ENCODE measurements at places on chromosomes 13 and 19.

- no peak for DNase-seq
These were observed 67.6 kb downstream of the SOX1 start for GRCh38 chr13:112134391-112135075.

GRCh38 chr19:33208904-33209849 is 15.0 kb downstream of the LRP3 start:
- DNase-seq, result no peak

GRCh38 chr13:50783066-50783465 is 60.4 kb downstream of the DLEU7 start:
- DNase-seq, result no peak

DNA sequence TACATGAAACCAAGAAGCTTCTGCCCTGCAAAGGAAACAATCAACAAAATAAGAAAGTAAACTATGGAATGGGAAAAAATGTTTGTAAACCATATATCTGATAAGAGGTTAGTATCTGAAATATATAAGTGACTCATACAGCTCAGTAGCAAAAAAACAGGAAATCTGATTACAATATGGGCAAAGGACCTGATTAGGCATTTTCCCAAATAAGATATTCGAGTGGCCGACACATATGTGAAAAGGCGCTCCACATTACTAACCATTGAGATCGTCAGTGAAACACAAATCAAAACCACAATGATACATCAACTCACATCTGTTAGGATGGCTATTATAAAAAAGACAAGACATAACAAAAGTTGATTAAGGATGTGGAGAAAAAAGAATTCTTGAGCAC is 2818.6 kb upstream of the PCDH20 start:
- DNase-seq, result no peak

GRCh38 chr19:48632692-48633147 is 4.5 kb downstream of the DBP start:
- no peak for DNase-seq

DNA sequence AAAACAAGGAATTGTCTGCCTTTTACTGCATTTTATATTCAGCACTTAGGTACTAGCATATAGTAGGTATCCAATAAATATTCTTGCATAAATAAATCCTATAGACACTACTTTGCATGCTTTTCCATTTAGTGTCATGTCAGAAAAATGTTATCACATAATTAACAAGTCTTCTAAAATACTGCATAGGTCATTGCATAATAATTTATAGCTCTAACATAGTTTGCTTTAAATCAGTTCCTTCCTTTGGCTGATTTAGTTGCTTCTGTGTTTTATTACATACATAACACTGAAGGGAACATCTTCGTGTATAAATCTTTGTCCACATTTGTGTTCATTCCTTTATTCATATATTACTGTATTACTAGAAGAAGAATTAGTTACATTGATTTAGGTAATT is 36.2 kb downstream of the WASF3 start:
- no peak for DNase-seq

DNA sequence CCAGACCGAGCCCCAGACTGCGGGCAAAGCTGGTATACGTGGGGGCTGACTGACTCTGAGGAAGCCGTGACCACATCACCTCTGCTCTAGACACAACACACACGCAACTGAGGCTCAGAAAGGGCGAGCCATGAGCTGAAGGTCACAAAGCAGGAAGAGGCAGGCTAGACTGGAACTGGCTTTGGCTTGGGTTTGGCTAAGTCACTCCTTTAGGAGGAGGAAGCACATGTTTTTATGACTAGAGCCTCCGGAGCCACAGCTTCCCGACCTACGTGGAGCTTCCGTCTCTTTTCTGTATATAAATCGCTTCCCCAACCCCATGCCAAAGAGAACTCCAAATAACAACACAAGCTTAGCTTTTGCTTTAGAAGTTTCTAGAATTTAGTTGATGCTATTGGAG is 48.0 kb downstream of the RFX2 start:
- DNase-seq, result no peak

DNA sequence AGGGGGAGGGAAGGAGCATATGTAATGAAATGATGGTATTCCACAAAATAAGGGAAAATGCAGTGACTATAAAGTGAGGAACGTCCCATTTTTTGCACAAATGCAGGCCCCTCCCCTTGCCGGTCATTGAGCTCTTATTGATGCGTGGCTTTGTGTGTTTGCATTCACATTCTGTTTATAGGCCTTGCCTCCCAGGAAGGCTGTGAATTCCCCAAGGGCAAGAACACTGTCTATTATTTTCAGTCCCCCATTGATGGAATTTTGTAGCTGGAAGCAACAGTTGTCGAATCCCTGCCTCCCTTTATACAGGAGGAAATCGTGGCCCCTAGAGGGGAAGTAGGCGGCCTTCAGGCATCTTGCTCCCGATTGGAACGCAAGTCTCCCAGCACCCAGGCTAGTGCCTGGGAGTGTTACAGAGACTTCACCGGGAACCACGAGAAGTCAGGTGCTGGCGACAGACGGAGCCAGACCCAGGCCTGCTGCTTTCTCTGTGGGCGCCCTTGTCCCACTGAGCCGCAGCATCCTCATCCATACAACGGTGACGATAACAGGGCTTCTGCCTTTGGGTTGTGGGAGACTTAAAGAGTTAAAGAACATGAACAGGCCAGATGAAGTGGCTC is 6.9 kb downstream of the SBSN start:
- DNase-seq, result no peak

DNA sequence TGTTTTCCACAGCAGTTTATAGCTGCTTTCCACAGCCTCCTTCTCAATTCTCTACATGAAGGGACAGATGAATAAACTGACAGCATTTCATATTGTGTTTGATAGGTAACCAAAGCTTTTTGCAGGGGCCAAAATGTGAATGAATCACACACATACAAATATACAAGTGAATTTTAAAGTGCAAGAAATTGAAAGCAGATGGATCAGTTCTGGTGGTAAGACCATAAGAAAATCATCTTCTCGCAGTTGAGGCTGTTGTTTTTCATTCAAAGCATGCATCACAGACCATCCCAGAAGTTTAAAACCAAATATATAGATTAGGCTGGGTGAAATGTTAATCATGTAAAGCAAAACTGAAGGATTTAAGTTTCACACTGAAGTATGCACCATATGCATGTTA is 1569.4 kb downstream of the PCDH9 start:
- DNase-seq, result no peak

GRCh38 chr13:35470671-35471661 is 5.5 kb downstream of the MAB21L1 start:
- DNase-seq, result no peak

DNA sequence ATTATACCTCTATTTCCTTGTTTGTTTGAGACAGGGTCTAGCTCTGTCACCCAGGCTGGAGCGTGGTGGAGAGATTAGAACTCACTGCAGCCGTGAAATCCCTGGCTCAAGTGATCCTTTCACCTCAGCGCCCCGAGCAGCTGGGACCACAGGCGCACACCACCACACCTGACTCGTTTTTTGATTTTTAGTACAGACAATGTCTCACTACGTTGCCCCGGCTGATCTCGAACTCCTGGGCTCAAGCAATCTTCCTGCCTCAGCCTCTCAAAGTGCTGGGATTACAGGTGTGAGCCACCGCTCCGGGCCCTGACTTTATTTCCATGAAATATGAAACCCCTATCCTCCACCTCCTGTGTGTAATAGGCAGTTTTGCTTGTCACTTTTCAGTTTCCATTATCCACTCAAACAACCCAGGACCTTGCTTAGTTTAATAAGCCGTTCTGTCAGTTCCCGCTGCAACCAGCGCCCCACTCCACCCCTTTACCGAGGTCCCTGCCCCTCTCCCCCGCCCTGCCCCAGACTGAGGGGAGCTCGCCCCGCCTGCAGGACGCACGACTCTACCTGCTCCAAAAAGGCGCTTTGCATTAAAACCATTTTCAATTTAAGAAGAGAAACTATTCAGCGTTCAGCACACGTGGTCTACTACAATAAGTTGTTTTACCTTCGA is 16.9 kb downstream of the ZNF816 start:
- DNase-seq, result no peak

- DNase-seq, result no peak
These were observed 4.2 kb downstream of the FPR3 start for GRCh38 chr19:51799034-51799773.

DNA sequence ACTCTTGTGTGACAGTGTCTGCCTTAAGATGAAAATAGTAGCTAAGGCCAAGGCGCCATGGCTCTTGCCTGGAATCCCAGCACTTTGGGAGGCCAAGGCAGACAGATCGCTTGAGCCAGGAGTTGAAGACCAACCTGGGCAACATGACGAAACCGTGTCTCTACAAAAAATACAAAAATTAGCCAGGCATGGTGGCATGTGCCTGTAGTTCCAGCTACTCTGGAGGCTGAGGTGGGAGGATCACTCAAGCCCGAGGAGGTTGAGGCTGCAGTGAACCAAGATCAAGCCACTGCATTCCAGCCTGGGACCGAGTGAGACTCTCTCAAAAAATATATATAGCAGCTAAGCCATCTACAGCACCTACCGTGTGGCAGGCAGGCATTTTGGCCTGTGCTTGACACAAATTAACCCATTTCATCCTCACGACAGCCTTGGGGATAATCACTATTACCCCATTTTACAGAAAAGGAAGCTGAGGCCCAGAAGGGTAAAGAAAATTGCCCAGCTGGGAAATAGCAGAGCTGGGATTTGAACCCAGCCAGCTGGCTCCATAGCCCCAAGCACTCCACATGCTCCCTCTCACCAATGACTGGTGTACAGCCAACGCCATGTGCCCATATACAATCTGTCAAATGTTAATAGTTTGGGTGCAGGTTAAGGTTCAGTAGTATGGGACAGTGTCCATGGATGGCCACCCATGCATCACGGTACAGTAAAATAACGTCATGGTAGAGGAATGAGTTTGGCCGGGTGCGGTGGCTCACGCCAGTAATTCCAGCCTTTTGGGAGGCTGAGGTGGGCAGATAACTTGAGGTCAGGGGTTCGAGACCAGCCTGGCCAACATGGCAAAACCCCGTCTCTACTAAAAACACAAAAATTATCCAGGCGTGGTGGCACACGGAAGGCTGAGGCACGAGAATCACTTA is 3.1 kb downstream of the SLC1A5 start:
- DNase-seq, result no peak

- no peak for DNase-seq
These were observed 1.8 kb upstream of the NEK3 start for GRCh38 chr13:52161181-52161646.

DNA sequence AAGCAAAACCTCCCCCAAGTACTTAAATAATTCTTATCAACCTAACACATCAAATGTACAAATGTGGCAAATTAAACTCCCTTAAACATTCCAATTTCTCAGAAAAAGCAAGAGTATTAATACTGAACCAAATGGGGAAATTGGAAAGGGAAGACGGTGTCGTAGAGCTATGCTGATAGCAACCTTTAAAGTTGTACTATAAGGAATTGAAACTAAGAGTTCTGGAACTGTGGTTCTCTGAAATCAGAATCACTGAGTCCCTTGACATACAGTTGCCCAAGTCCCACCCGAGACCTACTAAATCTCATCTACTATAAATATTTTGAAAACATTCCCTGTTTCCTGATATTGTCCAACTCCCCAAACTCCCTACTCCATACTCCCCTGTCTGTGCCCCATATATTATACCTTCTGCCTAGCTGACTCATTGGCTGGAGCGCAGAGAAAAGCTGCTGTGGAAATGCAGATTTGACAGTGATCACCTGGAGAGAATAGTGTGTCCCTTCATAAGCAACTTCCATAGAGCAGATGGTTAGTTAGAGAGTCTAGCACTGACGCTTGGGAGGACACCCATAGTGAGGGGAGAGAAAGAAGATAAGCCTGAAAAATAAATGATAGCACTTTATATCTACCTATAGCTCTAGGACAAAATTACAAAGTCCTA is 51.4 kb upstream of the ITM2B start:
- no peak for DNase-seq

DNA sequence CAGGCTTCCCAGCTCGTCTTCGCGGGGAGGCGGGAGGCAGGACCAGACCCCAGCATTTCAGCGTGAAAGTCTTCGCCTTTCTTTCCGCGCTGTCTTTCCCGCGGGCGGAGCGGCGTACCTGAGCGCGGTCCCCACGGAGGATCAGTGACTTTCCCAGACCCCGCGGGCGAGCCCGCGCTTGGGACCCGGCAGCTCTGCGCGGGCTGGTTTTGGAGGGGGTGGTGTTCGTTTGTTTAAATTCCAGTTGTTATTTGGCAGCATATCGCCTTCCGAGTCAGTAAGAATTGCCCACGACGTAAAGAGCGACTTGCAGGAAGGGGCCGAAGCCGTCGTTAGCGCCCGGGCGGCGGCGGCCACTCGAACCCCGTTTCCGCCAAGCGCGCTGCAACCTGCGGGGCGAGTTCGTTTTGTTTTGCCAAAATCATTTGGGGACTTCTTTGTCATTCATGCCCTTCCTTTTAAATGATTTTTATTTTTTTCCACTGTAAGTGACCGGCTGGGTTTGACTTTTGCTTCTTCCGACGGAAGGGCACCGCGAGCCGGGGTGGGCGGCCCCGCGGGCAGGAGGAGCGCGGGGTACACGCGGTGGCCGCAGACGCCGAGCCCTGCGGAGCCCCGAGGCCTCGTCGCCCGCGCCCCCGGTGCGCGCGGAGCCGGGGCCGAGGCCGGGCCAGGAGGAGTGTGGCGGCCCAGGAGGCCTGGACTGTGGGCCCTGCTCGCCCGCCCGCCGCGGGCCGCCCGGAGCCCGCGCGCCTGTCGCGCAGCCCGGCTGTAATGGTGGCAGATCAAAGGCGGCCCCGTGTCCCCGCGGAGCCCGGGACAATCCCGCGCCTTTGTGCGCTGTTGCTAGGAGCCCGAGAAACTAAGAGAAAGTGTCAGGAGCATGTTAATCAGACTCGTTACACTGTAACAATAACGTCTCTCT is 75.9 kb downstream of the ZIC5 start:
- DNase-seq, result no peak

- DNase-seq, result no peak
These were observed 333.4 kb downstream of the ITGBL1 start for GRCh38 chr13:101785858-101786257.

DNA sequence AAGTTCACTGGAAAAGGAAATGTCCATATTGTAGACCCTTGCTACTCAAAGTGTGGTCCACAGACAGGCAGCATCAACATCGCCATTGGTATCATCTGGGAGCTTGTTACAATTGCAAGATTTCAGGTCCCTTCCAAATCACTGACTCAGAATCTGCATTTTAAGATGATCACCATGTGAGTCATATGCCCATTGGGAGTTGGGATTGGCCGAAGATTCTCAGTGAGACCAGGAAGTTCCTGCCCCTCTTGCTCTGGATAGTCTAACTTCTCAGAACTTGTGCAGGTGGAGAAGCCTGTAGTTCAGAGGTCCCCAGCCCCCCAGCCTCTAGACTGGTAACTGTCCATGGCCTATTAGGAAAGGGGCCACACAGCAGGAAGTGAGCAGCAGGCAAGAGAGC is 48.9 kb upstream of the URAD start:
- DNase-seq, result no peak

GRCh38 chr19:7909471-7910067 is 5.1 kb upstream of the TGFBR3L start:
- no peak for DNase-seq

GRCh38 chr13:80036845-80037504 is 304.0 kb downstream of the SPRY2 start:
- no peak for DNase-seq
